ENCODE measurements at places on chromosomes 3 and 15.

- H3K27me3 ChIP-seq, result no peaks in the 10 kb centered on the region
- no peak overlapping the region for H3K27ac ChIP-seq
- H3K4me1 ChIP-seq, result no peaks in the 10 kb centered on the region
- no peak overlapping the region for H3K4me3 ChIP-seq
Observed at GRCh38 chr15:22887157-22887951, 48.9 kb downstream of the NIPA2 start.

- H3K27me3 ChIP-seq, result no peaks in the 10 kb centered on the region
- H3K36me3 ChIP-seq, result no peaks in the 10 kb centered on the region
Observed at GRCh38 chr15:37031198-37031597, 69.2 kb downstream of the MEIS2 start.

DNA sequence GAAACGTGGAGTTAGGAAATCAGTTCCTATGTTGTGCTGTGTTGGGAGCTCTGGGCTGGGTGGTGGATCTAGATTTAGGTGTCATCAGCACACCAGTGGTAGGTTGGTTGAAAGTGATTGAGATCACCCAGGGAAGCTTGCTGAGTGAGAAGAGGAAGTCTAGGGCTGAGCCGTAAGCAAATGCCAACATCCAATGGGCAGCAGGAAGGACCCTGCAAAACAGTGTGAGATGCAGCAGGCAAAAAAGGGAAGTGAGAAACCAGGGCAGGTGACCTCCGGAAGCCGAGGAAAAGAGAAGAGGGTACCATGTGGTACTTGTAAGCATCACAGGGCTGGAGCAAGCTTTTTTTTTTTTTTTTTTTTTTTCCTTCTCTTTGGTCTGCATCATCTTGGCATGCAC, 15.9 kb upstream of the COPG1 start:
- no peak for DNase-seq
- H3K27ac ChIP-seq, result no peak overlapping the region
- no peaks in the 10 kb centered on the region for H3K27me3 ChIP-seq
- no peaks in the 10 kb centered on the region for H3K36me3 ChIP-seq

DNA sequence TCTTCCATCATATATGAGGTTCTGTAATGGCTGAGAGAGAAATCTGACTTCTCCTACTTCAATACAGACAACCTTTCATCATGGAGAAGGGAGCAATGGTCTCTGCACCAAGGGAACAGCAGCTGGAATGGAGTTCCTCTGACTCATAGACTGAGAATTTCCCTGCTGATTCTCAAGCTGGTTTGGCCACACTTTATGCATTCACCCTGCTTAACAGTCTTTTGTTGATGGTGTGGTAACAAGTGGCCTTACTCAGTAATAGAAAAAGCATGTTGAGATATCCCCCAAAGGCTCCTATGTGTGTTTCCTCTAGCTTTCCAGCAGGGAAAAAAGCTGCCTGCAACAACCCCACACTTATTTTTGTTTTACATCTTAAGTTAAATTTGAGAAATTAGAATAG, 138.1 kb downstream of the GREM1 start:
- no peak overlapping the region for H3K27ac ChIP-seq
- no peak for DNase-seq
- H3K4me1 ChIP-seq, result no peaks in the 10 kb centered on the region
- no peaks in the 10 kb centered on the region for H3K36me3 ChIP-seq
- H3K4me3 ChIP-seq, result no peak overlapping the region

GRCh38 chr15:62771234-62771633, 271.3 kb upstream of the TPM1 start:
- DNase-seq, result no peak
- no peaks in the 10 kb centered on the region for H3K27me3 ChIP-seq
- H3K4me1 ChIP-seq, result no peaks in the 10 kb centered on the region
- H3K36me3 ChIP-seq, result no peaks in the 10 kb centered on the region

GRCh38 chr3:134345202-134345601, 29.0 kb downstream of the AMOTL2 start:
- H3K36me3 ChIP-seq, result no peaks in the 10 kb centered on the region
- DNase-seq, result no peak
- H3K4me3 ChIP-seq, result no peak overlapping the region
- H3K27ac ChIP-seq, result no peak overlapping the region
- H3K27me3 ChIP-seq, result no peaks in the 10 kb centered on the region

GRCh38 chr15:68298882-68299381, 21.4 kb downstream of the FEM1B start:
- peak; percentile 51 for DNase-seq
- no peaks in the 10 kb centered on the region for H3K36me3 ChIP-seq
- no peaks in the 10 kb centered on the region for H3K27me3 ChIP-seq
- peak overlapping the region; percentile 34 for H3K4me3 ChIP-seq
- H3K27ac ChIP-seq, result peak overlapping the region; percentile 92

- no peaks in the 10 kb centered on the region for H3K36me3 ChIP-seq
- no peaks in the 10 kb centered on the region for H3K4me1 ChIP-seq
- H3K27me3 ChIP-seq, result no peaks in the 10 kb centered on the region
- H3K4me3 ChIP-seq, result no peak overlapping the region
- no peak overlapping the region for H3K27ac ChIP-seq
- DNase-seq, result no peak
Observed at GRCh38 chr15:79459666-79460065, 27.5 kb downstream of the MINAR1 start.

DNA sequence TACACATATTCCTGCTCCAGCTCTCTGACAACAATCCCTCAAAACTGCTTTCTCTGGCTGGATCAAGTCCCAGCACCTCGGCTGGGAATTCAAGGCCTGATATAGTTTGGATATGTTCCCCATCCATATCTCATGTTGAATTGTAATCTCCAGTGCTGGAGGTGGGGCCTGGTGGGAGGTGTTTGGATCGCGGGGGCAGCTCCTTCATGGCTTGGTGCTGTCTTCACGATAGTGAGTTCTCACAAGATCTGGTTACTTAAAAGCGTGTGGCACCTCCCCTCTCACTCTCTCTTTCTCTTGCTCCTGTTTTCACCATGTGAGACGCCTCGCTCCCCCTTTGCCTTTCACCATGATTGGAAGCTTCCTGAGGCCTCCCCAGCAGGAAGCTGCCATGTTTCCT, 47.4 kb upstream of the SYN2 start:
- no peaks in the 10 kb centered on the region for H3K27me3 ChIP-seq

GRCh38 chr15:91936182-91936775, 82.8 kb downstream of the SLCO3A1 start:
- H3K27ac ChIP-seq, result no peak overlapping the region
- H3K27me3 ChIP-seq, result no peaks in the 10 kb centered on the region
- H3K36me3 ChIP-seq, result no peaks in the 10 kb centered on the region
- no peak for DNase-seq

DNA sequence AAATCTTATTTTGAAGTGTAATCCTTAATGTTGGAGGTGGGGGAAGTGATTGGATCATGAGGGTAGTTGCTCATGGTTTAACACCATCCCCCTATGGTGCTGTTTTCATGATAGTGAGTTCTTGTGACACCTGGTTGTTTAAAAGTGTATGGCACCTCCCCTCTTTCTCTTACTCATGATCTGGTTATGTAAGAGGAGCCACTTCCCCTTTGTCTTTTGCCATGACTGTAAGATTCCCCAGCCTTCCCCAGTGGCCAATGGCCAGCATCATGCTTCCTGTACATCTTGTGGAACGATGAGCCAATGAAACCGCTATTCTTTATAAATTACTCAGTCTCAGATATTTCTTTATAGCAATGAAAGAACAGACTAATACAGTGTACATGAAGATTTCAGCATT, 39.8 kb upstream of the GMNC start:
- no peak overlapping the region for H3K27ac ChIP-seq
- no peaks in the 10 kb centered on the region for H3K36me3 ChIP-seq
- H3K4me1 ChIP-seq, result no peaks in the 10 kb centered on the region
- H3K27me3 ChIP-seq, result no peaks in the 10 kb centered on the region
- no peak overlapping the region for H3K4me3 ChIP-seq
- no peak for DNase-seq

DNA sequence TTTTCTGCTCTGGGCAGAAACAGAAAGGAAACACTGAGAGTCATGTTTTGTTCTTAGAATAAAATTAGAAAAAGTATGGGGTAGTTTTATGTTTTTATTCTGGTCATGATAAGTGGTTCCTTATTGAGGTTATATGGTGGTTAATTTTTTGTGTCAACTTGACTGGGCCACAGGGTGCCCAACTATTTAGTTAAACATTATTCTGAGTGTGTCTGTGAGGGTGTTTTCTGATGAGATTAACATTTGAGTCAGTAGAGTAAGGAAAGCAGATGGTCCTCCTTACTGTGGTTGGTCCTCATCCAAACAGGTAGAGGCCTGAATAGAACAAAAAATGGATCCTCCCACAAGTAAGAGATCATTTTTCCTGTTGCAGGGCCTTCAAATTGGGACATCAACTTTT, 98.9 kb downstream of the C3orf38 start:
- H3K4me3 ChIP-seq, result no peak overlapping the region
- no peak for DNase-seq
- no peaks in the 10 kb centered on the region for H3K36me3 ChIP-seq

- H3K4me3 ChIP-seq, result no peak overlapping the region
- no peak for DNase-seq
- no peaks in the 10 kb centered on the region for H3K36me3 ChIP-seq
- H3K27me3 ChIP-seq, result no peaks in the 10 kb centered on the region
Observed at GRCh38 chr3:57383838-57384237, 91.4 kb upstream of the ASB14 start.

- H3K27ac ChIP-seq, result no peak overlapping the region
- no peaks in the 10 kb centered on the region for H3K4me1 ChIP-seq
- H3K36me3 ChIP-seq, result no peaks in the 10 kb centered on the region
- no peak overlapping the region for H3K4me3 ChIP-seq
- H3K27me3 ChIP-seq, result no peaks in the 10 kb centered on the region
Observed at GRCh38 chr3:112582244-112582874, 20.5 kb downstream of the SLC35A5 start.

- no peaks in the 10 kb centered on the region for H3K4me1 ChIP-seq
- H3K36me3 ChIP-seq, result no peaks in the 10 kb centered on the region
Observed at GRCh38 chr3:26438325-26438940, 184.1 kb upstream of the LRRC3B start.

GRCh38 chr15:101532865-101533264, 43.4 kb upstream of the PCSK6 start:
- H3K4me1 ChIP-seq, result peaks cover 36% of the 10 kb centered on the region
- H3K4me3 ChIP-seq, result no peak overlapping the region
- H3K36me3 ChIP-seq, result no peaks in the 10 kb centered on the region
- DNase-seq, result no peak

- H3K4me1 ChIP-seq, result no peaks in the 10 kb centered on the region
- no peaks in the 10 kb centered on the region for H3K27me3 ChIP-seq
- H3K27ac ChIP-seq, result no peak overlapping the region
- no peaks in the 10 kb centered on the region for H3K36me3 ChIP-seq
Observed at GRCh38 chr15:65434201-65434600, 11.5 kb upstream of the IGDCC4 start.

DNA sequence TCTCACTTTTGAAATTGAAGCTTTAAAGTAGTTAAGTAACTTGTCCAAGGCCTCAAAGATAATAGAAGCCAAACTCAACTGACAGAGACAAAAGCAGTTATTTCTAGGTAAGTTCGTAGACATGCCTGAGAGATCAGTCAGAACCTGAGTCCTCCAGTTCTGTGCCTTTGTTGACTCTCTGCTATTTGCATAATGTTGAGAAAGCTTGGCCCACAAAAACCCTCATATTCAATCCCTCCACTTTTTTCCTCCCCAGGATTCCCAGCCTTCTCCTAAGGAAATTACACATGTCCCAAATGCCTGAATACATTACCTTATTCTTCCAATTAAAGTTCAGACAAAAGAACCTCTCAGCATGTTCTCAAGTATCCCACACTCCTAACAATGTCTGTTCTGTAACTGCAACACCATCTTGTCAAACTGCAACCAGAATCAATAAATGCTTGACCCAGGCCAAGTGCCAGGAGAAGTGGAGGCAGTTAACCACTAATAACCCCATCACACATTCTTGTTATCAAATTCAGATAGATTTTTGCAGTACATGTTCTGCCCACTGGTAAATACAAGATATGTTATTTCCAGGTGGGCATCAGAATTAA, 217.8 kb downstream of the LRRC3B start:
- H3K27me3 ChIP-seq, result no peaks in the 10 kb centered on the region
- no peak overlapping the region for H3K4me3 ChIP-seq
- H3K4me1 ChIP-seq, result no peaks in the 10 kb centered on the region
- H3K27ac ChIP-seq, result no peak overlapping the region
- no peaks in the 10 kb centered on the region for H3K36me3 ChIP-seq
- DNase-seq, result no peak

- H3K4me1 ChIP-seq, result peaks cover 5% of the 10 kb centered on the region
- no peak overlapping the region for H3K27ac ChIP-seq
- no peaks in the 10 kb centered on the region for H3K27me3 ChIP-seq
- no peaks in the 10 kb centered on the region for H3K36me3 ChIP-seq
Observed at GRCh38 chr3:20054549-20054987, 14.3 kb downstream of the KAT2B start.

DNA sequence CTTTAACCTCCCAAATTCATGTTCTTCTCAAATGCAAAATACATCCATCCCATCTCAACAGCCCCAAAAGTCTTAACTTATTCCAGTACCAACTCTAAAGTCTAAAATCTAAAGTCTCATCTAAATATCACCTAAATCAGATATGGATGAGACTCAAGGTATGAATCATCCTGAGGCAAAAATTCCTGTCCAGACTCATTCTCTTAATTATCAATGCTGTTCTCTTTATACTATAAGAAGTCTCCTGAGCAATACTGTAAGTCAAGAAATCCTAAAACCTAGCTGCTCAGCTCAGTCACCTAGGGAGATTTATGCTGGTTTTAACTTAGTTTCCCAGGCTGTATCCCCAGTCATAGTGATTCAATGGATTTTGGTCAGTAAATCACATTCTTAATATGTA, 11.1 kb downstream of the RAD18 start:
- no peaks in the 10 kb centered on the region for H3K4me1 ChIP-seq
- H3K27ac ChIP-seq, result no peak overlapping the region
- no peak overlapping the region for H3K4me3 ChIP-seq
- H3K27me3 ChIP-seq, result no peaks in the 10 kb centered on the region

- no peak overlapping the region for H3K4me3 ChIP-seq
- no peak for DNase-seq
- no peak overlapping the region for H3K27ac ChIP-seq
- no peaks in the 10 kb centered on the region for H3K27me3 ChIP-seq
- no peaks in the 10 kb centered on the region for H3K4me1 ChIP-seq
Observed at GRCh38 chr15:26682598-26683164, 90.2 kb downstream of the GABRB3 start.

DNA sequence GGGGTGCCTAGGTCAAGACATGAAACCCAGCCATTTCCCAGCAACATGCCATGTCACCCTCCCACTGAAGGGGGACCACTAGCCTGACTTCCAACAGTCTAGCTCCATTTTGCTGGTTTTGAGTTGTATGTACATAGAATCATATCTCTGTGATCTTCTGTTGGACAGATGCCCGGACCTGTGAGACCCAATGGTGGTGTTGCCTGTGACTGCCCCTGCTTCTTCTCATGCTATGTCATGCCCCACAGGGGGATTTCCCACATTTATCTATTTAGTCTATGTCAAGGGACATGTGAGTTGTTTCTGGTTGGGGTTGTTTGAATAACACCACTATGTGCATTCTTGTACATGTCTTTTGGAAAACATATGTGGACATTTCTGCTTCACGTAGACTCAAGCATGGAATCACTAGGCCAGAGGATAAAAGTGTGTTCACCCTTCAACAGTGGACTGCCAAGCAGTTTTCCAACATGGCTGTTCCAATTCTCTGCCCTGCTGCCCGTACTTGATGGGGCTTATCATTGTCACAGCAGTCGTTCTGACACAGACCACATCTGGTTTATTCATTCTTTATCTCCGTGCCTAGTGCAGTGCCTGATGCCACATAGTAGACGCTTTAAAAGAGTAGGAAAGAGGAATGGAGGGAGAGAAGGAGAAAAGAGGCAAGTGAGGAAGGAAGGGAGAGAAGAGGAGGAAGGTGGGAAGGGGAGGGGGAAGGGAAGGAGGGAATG, 114.4 kb downstream of the TPRA1 start:
- H3K4me3 ChIP-seq, result no peak overlapping the region
- peaks cover 7% of the 10 kb centered on the region for H3K4me1 ChIP-seq
- no peak for DNase-seq
- no peaks in the 10 kb centered on the region for H3K36me3 ChIP-seq
- no peak overlapping the region for H3K27ac ChIP-seq

All from right lobe of liver (tissue), 6 donors.